Glomerular endothelial cell (primary cell): ENCODE measurements at places on chromosomes 6 and 20. TPM values are rescaled to one million over a fixed set of nuclear protein-coding genes. Genes with fewer than 3 reads are reported as not detected.

DNA sequence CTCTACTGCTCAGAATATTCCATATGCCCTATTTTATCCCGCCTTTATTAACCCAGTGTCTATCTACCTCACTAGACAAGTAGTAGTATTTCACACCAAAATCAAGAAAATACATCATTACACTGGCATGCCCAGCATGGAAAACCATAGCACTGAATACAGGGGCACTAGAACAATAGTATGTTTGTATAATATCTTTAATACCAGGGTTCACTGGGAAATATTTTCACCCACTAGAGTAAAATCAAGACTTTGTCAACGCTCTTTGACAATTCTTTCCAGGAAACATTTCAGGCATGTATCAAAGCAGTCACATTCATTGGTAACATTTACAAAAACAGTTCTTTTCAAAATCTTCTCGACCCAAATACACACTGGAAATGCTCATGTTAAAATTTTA is 119.3 kb upstream of the BEND6 start:
- no peak for DNase-seq

GRCh38 chr6:15849395-15849794 is 186.6 kb upstream of the DTNBP1 start:
- DNase-seq, result no peak

GRCh38 chr6:11253594-11253993 is 21.1 kb upstream of the NEDD9 start:
- no peak for DNase-seq

- DNase-seq, result no peak
Observed at GRCh38 chr6:24019393-24019792, 106.6 kb upstream of the NRSN1 start.

GRCh38 chr6:37174515-37175331 is 4.8 kb downstream of the PIM1 start:
- DNase-seq, result no peak

DNA sequence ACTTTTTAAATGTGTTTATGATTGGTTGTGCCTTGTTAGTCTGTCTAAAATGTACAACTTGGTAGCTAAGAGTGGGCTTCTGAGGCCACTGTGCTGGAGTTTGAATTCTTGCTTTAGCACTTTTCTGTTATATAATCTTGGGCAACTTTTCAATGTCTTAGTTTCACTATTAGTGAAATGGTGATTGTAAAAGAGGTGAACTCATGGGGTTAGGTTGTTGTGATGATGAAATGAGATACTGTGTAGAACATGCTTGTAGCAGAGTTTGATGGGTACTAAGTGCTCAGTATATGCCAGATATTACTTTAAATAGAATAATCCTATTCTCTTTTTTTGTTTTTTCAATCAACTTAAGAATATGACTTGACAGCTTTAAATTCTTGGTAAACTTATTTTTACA is 624.7 kb downstream of the CD109 start:
- DNase-seq, result no peak

DNA sequence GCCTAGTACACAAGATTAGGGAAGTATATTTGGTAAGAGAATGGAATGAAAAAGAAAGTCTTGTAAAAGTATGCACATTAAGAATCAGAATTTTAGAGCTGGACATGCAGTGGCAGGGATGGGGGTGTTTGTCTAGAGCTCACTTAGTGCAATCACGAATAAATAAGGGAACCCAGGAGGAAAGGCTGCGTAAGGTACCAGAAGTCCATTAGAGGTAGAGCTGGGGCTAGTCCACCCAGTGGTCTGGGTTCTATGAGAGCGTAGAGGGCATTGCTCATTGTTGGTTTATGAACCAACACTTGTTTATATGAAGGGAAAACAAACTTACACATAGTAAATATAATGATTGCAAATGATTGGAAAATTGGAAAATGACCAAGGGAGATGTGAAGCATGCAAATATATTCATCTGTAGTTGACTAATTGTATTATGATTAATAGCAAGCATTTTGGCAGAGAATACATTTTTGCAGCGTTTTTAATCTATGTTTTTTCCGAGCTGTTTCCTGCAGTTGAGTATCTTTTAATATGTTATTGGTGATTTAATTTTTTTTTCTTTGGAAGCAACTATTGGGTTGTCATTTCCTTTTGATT is 3.2 kb downstream of the CDC40 start:
- DNase-seq, result no peak

GRCh38 chr6:100392423-100392822 is 72.3 kb downstream of the SIM1 start:
- no peak for DNase-seq

The IFNGR1 gene
- total RNA-seq, result 52.7 and 77.8 TPM in 2 replicates
